ENCODE measurements at places on chromosomes 12 and 14. TPM values are rescaled to one million over a fixed set of nuclear protein-coding genes. Genes with fewer than 3 reads are reported as not detected.

Gene MYH6
- total RNA-seq = not detected

Gene FGD4
- total RNA-seq = 16.8 TPM

Gene GPR135
- 5.7 TPM for total RNA-seq

Gene GZMB
- not detected for total RNA-seq

Gene SPATS2
- total RNA-seq = 11.7 TPM

Gene SLC6A15
- total RNA-seq = 1.1 TPM

Gene TSHR
- total RNA-seq = not detected

Gene RIMBP2
- 1.4 TPM for total RNA-seq

Gene DBX2
- total RNA-seq = under 0.01 TPM

Gene GYS2
- not detected for total RNA-seq

DNA sequence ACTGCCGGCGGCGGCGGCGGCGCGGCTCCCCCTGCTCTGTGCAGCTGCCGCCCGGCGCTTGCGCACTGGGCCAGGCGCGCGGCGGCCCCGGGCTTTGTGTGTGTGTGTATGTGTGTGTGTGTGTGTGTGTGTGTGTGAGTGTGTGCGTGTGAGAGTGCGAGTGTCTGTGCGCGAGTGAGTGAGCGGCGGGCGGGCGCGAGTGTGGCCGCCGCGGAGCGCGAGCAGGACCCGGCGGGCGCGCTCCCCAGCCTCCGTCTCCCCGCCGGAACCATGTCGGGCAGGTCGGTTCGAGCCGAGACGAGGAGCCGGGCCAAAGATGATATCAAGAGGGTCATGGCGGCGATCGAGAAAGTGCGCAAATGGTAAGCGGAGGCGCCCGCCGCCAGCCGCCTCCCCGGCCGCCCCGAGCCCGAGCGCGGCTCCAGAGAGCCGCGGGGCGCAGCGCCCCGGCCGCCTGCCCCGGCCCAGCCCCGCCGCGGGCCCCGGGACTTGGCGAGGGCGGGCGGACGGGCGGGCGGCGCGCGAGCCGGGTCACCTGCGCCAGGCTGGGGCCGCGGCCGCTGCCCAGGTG, at the start of gene BCL7A:
BCL7A (plus strand) TSS at position 63 of the 571 bp plus-strand sequence; CDS start at position 271, 208 bp downstream.
- no peaks in the 10 kb centered on the region for H3K27me3 ChIP-seq
- H3K4me3 ChIP-seq = peak within 1 kb of the TSS; percentile 79
- DNase-seq = peak; percentile 89
- H3K27ac ChIP-seq = peak within 1 kb of the TSS; percentile 92
- no peaks in the 10 kb centered on the region for H3K4me1 ChIP-seq

DNA sequence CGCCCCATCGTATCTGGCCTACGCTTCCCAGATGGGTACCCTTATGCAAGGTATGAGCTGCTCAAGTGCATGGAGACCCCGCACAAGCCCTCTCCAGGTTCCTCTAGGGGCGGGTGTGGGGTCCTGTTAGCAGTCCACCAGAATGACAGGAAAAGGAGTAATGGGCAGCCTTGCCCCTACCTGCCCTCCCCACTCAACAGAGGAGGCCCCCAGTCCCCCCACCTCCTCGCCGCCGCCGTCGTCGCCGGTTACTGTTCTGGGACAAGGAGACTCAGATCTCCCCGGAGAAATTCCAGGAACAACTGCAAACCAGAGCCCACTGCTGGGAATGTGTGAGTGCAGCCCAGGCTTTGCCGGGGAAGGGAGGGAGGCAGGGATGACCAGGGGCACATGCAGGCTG, 6.0 kb downstream of the REC8 start:
- H3K27me3 ChIP-seq = no peaks in the 10 kb centered on the region
- H3K36me3 ChIP-seq = peaks cover 16% of the 10 kb centered on the region
- no peak for DNase-seq
- H3K27ac ChIP-seq = no peak overlapping the region
- H3K4me1 ChIP-seq = peaks cover 21% of the 10 kb centered on the region

- no peak overlapping the region for H3K4me3 ChIP-seq
- no peak for DNase-seq
- no peaks in the 10 kb centered on the region for H3K27me3 ChIP-seq
- no peak overlapping the region for H3K27ac ChIP-seq
- H3K36me3 ChIP-seq = no peaks in the 10 kb centered on the region
These were observed 16.1 kb upstream of the CCDC85C start for GRCh38 chr14:99619835-99620834.

GRCh38 chr14:32934073-32934880, 4.4 kb upstream of the NPAS3 start:
- peak; percentile 70 for DNase-seq
- peak overlapping the region; percentile 35 for H3K27ac ChIP-seq
- H3K27me3 ChIP-seq = peaks cover 14% of the 10 kb centered on the region
- H3K4me1 ChIP-seq = no peaks in the 10 kb centered on the region
- H3K4me3 ChIP-seq = peak overlapping the region; percentile 70
- no peaks in the 10 kb centered on the region for H3K36me3 ChIP-seq

GRCh38 chr12:121222847-121223246, 12.9 kb downstream of the P2RX4 start:
- H3K36me3 ChIP-seq = no peaks in the 10 kb centered on the region
- no peak overlapping the region for H3K27ac ChIP-seq
- no peaks in the 10 kb centered on the region for H3K4me1 ChIP-seq
- DNase-seq = no peak
- H3K27me3 ChIP-seq = no peaks in the 10 kb centered on the region
- no peak overlapping the region for H3K4me3 ChIP-seq

DNA sequence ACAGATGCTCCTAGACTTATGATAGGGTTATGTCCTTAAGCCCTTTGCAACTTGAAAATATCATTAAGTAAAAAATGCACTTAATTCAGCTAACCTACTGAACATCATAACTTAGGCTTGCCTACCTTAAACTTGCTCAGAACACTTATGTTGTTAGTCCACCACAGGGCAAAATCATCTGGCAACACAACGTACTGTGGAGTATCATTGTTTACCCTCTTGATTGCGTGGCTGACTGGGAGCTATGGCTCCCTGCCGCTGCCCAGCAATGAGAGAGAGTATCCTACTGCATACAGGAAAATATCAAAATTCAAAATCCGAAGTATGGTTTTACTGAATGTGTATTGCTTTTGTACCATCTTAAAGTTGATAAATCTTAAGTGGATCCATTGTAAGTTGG, 105.5 kb downstream of the SOX5 start:
- no peak overlapping the region for H3K27ac ChIP-seq
- no peak overlapping the region for H3K4me3 ChIP-seq
- no peaks in the 10 kb centered on the region for H3K4me1 ChIP-seq

- no peak for DNase-seq
- no peaks in the 10 kb centered on the region for H3K27me3 ChIP-seq
- no peaks in the 10 kb centered on the region for H3K36me3 ChIP-seq
- peaks cover 38% of the 10 kb centered on the region for H3K4me1 ChIP-seq
- no peak overlapping the region for H3K4me3 ChIP-seq
These were observed 66.0 kb downstream of the KLHL28 start for GRCh38 chr14:44895716-44896115.

- no peak overlapping the region for H3K4me3 ChIP-seq
- no peaks in the 10 kb centered on the region for H3K27me3 ChIP-seq
- no peak for DNase-seq
- H3K4me1 ChIP-seq = no peaks in the 10 kb centered on the region
- H3K36me3 ChIP-seq = no peaks in the 10 kb centered on the region
- no peak overlapping the region for H3K27ac ChIP-seq
These were observed 55.0 kb upstream of the BICD1 start for GRCh38 chr12:32051511-32052211.

GRCh38 chr12:106275458-106275857, 27.1 kb upstream of the TCP11L2 start:
- H3K36me3 ChIP-seq = no peaks in the 10 kb centered on the region
- H3K4me3 ChIP-seq = no peak overlapping the region
- no peak for DNase-seq
- H3K27me3 ChIP-seq = no peaks in the 10 kb centered on the region

- no peak overlapping the region for H3K27ac ChIP-seq
- DNase-seq = no peak
- no peaks in the 10 kb centered on the region for H3K27me3 ChIP-seq
- no peaks in the 10 kb centered on the region for H3K36me3 ChIP-seq
- no peaks in the 10 kb centered on the region for H3K4me1 ChIP-seq
These were observed 90.8 kb downstream of the SLC38A1 start for GRCh38 chr12:46177837-46178608.

GRCh38 chr12:123659996-123660727, 10.8 kb upstream of the TCTN2 start:
- no peak overlapping the region for H3K4me3 ChIP-seq
- DNase-seq = no peak
- H3K27ac ChIP-seq = no peak overlapping the region
- no peaks in the 10 kb centered on the region for H3K4me1 ChIP-seq

DNA sequence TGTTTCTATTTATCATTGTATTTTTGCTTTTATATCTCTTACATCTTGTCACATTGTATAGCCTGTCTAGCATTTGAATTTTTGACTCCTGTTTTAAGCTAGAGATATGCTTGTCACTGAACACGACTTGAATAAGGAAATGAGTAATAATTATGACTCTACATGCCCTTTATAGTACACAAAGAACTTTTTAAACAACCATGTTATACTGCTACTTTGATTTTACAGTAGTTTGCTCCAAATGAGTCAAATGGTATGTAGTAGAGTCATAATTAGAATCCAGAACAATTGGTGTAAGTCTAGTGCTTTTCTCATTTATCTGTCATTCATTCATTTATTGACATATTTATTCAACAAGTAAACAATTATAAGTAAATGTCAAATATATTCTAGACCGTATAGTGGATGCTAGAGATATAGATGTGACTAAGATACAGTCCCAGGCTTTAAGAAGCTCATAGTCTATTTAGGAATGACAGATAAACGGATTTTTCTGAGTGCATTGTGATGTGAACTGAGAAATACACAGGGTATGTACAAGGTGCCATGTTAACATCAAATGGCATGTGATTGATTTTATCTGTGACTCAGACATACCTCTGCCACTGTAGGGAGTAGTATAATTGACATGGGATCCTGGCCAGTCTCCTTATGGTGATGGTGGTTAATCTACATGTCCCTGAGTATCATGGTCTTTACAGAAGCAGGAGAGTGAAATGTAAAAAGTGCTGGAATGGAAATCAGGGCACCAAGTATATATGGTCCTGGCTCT, 799.7 kb downstream of the DIO2 start:
- H3K4me1 ChIP-seq = peaks cover 8% of the 10 kb centered on the region
- no peaks in the 10 kb centered on the region for H3K36me3 ChIP-seq
- H3K27ac ChIP-seq = no peak overlapping the region
- no peaks in the 10 kb centered on the region for H3K27me3 ChIP-seq

DNA sequence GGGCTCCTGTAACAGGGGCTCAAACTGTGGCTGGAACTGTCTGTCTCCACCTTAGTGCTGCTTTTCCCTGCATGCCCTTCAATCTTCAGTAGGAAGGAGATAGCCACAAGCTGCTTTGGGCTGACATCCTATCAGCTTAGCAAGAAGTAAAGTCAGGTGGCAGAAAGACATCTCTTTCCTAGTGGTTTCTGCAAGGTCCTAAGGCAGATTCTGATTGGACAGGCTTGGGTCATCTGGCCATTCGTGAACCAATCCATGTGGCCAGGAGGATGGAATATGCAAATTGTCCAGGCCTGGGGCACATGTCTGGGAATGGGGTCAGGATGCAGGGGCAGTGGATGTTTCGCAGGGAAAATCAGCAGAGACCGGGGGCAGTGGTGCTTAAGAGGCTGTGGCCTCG, 5.2 kb downstream of the RITA1 start:
- DNase-seq = no peak
- H3K36me3 ChIP-seq = peaks cover 10% of the 10 kb centered on the region
- no peaks in the 10 kb centered on the region for H3K27me3 ChIP-seq
- no peaks in the 10 kb centered on the region for H3K4me1 ChIP-seq
- H3K4me3 ChIP-seq = no peak overlapping the region

GRCh38 chr12:54258201-54258681, 21.7 kb downstream of the CBX5 start:
- peak overlapping the region; percentile 76 for H3K27ac ChIP-seq
- H3K4me3 ChIP-seq = no peak overlapping the region
- H3K4me1 ChIP-seq = peaks cover 48% of the 10 kb centered on the region
- DNase-seq = no peak
- H3K36me3 ChIP-seq = peaks cover 6% of the 10 kb centered on the region

DNA sequence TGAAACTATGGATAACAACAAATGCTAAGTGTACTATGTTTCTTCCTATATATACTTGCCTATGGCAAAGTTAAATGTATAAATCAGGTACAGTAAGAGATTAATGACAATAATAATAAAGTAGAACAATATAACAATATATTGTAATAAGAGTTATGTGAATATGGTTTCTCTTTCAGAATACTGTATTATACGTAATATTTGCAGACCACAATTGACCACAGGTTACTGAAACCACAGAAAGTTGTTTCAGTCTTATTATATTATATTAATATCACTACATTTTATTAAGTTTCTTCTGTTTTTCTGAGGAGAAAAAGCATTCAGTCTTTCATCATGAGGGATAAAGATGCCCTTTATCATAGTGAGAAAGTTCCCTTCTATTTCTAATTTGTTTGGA, 131.2 kb downstream of the EML1 start:
- no peaks in the 10 kb centered on the region for H3K4me1 ChIP-seq
- H3K27me3 ChIP-seq = no peaks in the 10 kb centered on the region
- no peak overlapping the region for H3K4me3 ChIP-seq
- no peak overlapping the region for H3K27ac ChIP-seq

DNA sequence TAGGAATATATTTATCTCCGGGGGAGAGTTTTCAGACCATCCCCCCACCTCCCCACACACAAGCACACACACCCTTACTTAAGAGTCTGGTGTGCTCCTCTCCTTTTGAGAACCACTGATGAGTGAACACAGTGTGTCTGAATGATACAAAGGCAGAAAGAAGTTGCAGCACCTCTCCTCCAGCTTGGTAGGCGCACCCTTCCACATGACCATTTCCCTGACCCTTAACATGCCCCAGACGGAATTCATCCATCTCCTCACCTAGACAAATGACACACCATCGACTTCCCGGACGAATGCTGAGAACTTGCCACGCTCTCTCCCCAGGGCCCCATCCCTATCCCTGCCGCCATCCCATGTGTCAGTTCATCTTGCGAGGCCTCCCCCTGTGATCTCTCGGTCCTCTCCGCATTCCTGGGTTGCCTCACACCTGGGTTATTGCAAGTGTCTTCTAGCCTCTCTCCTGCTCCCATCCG, 3.9 kb downstream of the TNFRSF1A start:
- H3K36me3 ChIP-seq = peaks cover 4% of the 10 kb centered on the region
- H3K4me1 ChIP-seq = peaks cover 72% of the 10 kb centered on the region
- peak overlapping the region; percentile 87 for H3K4me3 ChIP-seq
- H3K27ac ChIP-seq = peak overlapping the region; percentile 98
- no peak for DNase-seq
- H3K27me3 ChIP-seq = no peaks in the 10 kb centered on the region

DNA sequence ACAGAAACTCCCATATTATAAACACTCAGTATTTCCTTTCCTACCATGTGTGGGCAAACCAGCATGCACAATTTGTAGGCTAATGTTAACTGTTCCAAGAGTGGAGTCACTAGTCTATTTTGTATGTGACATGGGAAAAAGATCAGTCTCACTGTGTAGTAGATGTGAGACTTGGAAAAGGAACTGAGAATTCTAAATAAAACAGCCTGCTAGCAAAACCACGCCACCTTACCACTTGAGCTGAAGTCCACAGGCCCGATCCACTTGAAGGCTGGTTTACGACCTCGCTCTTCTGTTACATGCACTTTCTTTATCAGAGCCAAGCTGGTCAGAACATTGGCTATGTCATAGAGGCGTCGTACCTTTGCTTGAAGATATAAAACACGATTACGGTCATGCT, 22.5 kb downstream of the E2F7 start:
- no peak overlapping the region for H3K27ac ChIP-seq
- no peak for DNase-seq
- no peaks in the 10 kb centered on the region for H3K27me3 ChIP-seq

- H3K36me3 ChIP-seq = no peaks in the 10 kb centered on the region
- H3K27ac ChIP-seq = no peak overlapping the region
- no peaks in the 10 kb centered on the region for H3K27me3 ChIP-seq
- H3K4me3 ChIP-seq = no peak overlapping the region
- H3K4me1 ChIP-seq = no peaks in the 10 kb centered on the region
These were observed 15.2 kb downstream of the HNF1A start for GRCh38 chr12:120993496-120993895.

- H3K4me1 ChIP-seq = no peaks in the 10 kb centered on the region
- no peaks in the 10 kb centered on the region for H3K36me3 ChIP-seq
- no peak overlapping the region for H3K27ac ChIP-seq
- no peaks in the 10 kb centered on the region for H3K27me3 ChIP-seq
These were observed 42.9 kb downstream of the CMAS start for GRCh38 chr12:22088886-22089285.

Data from sigmoid colon (tissue), 7 donors.